ENCODE measurements at places on chromosomes 16 and 17.

GRCh38 chr17:11495613-11496012 is 102.7 kb upstream of the DNAH9 start:
- DNase-seq: no peak

DNA sequence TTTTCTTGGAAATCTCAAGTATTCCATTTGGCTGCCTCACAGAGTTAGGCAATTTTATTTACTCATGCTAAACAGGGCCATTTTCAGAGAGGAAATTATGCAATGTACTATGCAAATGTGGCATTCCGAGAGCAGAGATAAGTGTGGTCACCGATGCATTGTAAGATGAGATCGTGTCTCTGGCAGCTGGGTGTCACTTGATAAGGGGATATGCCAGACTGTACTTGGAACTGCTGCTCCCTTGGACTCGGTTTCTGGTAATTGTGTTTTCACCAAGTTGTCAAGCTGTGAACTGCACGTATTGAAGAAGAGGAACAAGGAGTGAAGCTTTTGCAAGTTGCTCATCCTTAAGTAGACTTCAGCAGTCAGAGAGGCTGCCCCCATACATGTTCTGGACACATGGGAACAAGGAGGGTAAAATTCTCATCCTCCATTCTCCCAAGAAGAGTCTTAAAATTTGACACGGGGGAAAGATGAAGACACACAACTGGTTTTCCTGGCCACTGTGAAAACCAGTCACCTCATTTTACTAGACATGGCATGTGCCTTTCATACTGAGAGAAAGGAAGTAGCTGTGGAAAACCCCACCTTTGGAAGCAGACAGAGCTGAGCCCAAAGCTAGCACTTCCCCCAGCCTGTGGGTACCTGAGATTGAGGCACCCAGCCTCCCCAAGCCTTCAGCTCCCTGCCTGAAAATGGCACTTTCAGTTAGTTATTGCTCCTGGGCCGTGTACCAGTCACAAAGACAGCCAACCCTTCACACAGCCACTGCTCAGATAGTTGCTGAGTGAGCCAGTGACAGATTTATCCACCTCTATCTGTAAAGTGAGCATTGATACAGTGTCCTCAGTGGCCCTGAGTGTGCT is 150.7 kb downstream of the SOCS1 start:
- DNase-seq: peak; percentile 84

DNA sequence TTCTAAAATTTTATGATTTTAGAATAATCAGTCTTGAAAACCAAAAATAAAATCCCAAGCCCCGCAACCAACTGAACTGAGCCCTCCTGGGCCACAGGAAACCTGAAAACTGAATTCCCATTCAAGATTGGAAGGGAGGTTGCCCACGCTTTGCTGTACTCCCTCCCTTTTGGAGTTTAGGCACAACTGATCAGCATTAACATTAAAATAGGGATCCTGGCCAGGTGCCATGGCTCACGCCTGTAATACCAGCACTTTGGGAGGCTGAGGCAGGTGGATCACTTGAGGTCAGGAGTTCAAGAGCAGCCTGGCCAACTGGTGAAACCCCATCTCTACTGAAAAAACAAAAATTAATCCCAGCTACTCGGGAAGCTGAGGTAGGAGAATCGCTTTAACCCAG is 52.7 kb upstream of the NETO2 start:
- DNase-seq: no peak

DNA sequence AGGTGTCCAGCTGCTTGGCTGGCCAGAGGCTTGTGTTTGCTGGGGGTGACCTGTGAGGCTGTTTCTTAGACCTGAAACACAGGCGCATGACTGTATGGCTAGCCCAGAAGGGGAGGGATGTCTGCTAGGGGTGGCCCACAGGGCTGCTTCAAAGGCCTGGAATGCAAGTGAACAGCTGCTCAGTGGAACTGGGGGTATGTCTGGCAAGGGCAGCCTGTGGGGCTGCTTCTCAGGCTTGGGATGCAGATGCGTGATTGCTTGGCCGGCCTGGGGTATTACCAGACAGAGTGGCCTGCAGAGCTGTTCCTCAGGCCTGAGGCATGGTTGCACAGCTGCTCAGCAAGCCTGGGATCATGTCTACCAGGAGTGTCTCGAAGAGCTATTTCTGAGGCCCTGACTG is 20.5 kb downstream of the TANC2 start:
- DNase-seq: no peak

GRCh38 chr16:11370084-11370931 is 25.0 kb downstream of the RMI2 start:
- no peak for DNase-seq

GRCh38 chr17:152860-153420 is 15.6 kb downstream of the SCGB1C2 start:
- DNase-seq: no peak

DNA sequence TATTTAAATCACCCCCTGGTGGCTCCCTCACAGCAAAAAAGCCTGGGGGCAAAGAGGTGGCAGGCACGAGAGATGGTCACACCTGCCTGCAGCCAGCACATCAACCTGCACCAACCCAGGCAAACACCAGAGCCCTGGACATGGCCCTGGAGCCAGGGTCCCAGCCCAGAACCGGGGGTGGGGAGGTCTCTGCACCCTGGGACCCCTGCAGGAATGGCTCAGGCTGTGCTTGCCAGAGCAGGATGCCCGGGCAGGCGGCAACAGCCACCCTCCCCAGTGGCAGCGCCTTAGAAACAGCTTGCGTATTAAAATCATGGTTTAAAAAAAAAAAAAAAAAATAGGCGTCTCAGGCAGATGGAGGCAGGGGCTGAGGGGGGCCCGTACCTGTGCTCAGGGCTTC is 16.2 kb downstream of the MYBBP1A start:
- no peak for DNase-seq

GRCh38 chr17:68449021-68449739 is 8.1 kb downstream of the WIPI1 start:
- DNase-seq: no peak

DNA sequence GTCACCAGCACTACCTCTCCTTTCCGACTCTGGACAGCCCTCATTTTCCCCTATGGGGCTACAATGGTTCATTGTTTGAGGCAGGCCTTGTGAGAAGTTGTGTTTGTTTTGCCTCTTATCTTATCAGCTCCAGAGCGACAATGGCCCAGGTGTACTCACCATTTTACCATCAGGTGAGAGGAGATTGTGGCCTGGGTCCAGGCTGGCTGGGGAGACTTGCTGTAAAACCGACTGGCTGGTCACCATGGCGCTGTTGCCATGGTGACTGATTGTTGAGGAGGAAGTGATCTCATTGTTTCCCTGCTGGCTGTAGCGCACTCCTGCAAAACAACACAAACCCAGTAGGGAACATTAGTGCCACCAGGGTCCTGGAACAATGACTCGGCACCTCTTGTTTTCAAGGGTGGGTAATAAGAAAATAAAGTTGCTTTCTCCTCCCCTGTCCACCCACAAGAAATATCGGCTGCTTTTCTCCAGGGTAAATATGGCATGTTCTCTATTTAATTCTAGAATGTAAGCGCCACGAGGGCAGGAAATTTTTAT is 34.4 kb downstream of the HNF1B start:
- DNase-seq: no peak

- DNase-seq: no peak
Observed at GRCh38 chr17:75588596-75589011, 1.0 kb downstream of the MYO15B start.

GRCh38 chr16:77408607-77409006 is 26.2 kb downstream of the ADAMTS18 start:
- peak; percentile 57 for DNase-seq

DNA sequence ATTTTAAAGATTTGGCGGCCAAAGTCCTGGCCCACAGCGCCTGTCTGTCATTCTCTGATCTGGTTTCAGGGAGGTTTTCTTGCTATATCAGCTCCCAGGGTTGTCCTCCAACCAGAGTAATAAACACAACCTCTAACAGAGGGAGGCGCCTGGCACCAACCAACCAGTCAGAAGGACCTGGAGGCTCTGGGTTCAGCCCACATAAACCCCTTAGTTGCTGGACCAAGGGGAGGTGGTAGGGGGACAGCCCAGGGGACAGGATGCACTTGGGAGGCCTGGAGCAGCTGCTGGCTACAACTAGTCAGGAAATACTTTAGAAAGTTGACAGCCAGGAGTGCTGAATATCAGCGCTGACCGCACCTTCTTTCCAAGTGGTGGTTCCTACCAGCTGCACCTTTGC is 41.7 kb upstream of the CDRT4 start:
- DNase-seq: no peak
